CD4-positive, alpha-beta memory T cell (primary cell): ENCODE measurements at places on chromosomes 12 and 14.

DNA sequence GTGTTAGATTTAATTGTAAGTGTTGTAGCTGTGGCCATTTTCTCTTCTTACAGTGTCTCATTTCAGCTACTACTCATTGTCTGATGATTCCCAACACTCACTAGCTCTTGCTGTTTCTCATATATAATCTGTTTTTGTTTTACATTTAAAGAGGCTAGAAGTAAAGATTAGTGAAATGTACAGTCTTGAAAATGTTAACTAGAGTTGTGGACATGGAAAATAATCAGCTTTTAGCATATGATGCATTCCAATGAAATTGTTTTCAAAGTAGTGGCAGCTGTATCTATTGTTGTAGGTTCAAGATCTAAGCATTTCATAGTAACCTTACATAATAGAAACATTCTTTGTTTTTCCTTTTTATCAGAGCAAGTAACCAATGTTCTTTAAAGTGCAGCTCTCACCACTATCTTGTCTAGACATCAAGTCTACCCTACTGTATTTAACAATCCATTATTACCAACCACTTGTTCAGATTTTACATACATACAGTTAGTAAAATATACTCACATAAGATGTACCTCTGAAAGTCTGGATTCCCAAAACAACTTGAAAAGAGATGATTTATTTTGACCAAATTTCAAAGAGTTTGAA, 76.9 kb downstream of the PPHLN1 start:
- no peak for DNase-seq

GRCh38 chr12:93016752-93017350, 87.8 kb upstream of the EEA1 start:
- no peak for DNase-seq

DNA sequence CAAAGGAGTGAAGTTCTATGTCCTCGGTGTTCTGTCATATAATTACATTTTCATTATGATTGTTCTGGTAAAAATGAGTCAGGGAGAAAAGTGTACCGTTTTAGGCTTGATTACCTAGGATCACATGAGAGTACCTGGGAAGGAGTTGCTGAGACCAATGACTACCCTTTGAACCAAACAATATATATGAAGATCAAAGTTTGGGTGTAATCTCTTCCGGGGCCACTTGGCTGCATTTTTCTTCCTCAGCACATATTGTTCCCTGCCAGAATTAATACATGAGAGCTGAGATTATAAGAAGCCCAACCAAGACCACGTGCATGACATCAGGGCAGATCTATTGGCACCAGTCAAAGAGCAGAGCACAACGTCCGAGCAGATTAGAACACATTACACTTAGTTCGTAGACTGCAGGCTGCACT, 41.1 kb upstream of the DHRS7 start:
- DNase-seq, result no peak

GRCh38 chr14:29858299-29858698, 69.3 kb downstream of the PRKD1 start:
- DNase-seq, result no peak

GRCh38 chr12:77153706-77154105, 88.3 kb upstream of the E2F7 start:
- no peak for DNase-seq
